ENCODE measurements at places on chromosomes 12 and 14.

DNA sequence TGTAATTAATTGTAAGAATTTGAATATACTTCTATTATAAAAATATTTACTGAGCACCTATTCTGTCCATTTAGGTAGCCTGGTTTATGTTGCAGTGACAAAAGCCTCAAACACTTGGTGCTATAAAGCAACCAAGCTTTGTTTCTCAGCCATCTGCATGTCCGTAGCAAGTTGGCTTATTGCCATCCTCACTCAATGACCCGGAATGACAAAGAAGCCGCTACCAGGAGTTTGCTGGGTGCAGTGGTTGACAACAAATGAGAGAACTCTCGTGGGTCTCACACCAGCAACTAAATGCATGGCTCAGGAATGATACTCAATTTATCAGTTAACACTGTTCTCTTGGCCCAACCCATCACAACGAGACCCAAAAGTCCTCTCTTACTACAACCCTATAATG is 553.1 kb downstream of the DIO2 start:
- DNase-seq = no peak

DNA sequence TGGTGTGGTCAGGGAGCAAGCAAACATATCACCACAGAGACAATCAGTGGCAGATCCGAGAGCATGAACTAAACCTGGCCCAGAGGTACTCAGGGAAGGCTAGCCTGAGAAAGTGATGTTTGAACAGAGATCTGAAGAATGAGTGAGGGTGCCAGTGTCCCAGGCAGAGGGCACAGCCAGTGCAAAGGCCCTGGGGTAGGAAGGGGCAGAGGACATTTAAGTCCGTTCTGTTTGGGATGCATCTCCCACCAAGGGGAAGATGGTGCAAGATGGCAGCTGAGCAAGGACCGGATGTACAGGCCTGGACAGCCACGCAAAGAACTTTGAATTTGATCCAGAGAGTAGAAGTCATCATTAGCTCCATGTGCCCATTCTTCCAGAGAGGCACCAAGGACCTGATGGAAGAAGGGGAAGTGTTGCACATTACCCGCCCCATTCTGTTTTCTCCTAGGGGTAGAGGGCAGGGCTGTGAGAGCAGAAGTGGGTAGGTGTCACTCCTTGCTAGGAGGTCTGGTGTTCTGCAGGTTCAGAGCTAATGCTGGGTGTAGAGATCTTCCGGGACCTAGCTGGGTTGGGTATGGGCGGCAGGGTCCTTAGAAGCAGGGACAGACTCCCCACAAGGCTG is 3.9 kb downstream of the DTX1 start:
- no peak for DNase-seq

- no peak for DNase-seq
Measured at GRCh38 chr14:99707921-99708320, 23.8 kb downstream of the CYP46A1 start.

- peak; percentile 51 for DNase-seq
Measured at GRCh38 chr12:11771895-11772502, 122.5 kb downstream of the ETV6 start.

DNA sequence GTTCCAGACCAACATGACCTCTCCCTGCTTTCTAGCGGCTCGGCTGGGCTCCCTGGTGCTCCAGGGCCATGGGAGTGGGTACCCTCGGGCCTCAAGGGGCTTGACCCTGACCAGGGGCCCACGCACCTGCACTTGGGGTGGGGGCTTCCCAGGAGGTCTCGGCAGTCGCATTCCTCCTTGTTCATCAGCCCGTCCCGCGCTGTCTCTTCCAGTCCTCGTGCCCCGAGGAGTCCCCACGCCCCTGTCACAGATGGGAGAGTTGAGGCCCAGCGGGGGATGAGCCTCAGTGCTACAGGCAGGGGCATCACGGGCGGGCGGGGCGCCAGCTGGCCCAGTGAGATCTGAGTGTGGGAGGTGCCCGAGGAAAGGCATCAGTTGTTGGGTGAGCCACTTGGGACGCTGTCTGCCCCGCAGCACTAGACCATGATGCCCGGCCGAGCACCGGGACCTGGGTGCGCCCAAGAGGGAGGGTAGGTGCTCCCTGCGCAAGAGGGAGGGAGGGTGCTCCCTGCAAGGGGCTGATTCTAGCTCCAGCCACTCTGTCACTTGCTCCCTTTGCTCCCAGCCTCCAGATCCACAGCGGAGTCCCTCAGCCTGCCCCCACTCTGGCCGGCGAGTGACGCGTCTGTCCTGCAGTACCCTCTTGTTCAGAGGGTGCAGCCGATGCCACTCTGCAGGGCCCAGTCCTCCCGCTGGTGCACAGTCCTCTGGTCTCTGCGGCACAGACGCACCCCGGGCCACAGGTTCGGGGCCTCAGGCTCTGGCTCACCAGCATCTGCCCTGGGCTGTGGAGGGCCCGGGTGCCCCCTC is 23.8 kb downstream of the MMP17 start:
- DNase-seq = no peak

- DNase-seq = peak; percentile 88
Measured at GRCh38 chr12:47085815-47086252, 6.1 kb upstream of the AMIGO2 start.

DNA sequence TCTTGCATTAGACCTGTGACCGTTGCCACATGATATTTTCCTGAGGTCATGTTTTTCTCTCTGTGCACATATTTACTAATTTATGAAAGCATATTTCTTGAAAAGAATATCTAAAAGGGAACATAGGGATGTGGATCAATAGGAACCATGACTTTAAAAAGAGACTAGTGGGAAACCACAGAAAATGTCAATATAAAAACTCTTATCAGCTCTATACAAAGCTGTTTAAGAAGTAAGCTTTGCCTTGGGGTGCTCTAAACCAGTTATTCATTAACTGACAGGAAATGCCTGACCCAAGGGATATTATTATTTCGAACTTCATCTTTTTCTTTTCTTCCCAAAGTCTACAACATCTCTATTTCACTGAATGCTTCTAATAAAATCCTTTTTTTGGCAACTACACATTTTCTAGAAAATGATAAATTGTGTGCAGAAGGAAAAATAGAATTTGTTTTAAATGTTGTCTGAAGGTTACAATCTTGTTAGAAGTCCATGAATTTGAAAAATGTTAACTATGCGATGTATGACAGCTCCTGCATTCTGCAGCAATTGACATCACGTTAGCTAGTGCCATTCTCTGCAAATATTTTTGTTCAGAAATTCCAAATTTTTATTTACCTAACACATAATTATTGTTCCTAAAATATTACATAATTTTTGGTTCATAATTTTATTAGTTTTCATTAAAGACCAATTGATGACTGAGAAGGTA is 345.0 kb downstream of the SLC16A7 start:
- DNase-seq = no peak

DNA sequence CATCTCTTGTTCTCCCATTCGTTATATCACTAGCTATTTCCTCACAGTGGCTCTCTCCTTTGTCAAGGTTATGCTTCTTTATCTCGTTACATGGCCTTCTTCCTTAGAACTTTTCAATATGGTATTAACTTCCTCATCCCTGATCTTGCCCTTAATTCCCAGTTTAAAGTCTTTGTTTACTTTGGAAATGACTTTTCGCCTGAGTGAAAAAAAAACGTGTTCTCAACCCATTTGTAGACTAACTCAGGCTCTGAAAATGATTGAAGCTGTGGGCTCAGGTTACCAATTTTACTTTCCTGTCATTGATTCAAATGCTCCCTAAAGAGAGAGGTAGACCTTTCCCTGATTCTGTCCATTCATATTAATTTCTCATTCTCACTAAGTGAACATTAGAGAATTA is 135.2 kb downstream of the NUBPL start:
- no peak for DNase-seq

DNA sequence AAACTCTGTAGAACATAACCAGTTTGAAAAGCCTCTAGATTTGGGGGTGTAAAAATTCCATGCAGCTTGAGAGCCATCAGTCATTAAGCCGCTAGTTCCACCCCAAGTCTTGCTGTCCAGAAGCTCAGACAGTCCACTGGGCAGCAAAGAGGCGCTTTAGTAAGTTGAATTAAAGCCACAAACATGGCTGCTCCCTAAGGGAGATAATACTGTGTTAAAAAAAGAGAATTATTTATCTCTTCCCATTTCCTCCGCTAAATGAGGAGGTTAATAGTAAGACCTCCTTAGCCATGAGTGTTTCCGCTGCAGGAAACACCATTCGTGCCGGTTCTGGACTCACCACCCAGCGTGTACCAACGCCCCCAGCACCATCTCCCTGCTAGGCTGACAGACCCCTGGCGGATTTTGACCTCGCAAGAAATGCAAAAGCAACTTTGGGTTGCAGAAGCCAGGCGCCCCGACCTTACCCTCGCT is 536 bp downstream of the TM7SF3 start:
- DNase-seq = peak; percentile 42

DNA sequence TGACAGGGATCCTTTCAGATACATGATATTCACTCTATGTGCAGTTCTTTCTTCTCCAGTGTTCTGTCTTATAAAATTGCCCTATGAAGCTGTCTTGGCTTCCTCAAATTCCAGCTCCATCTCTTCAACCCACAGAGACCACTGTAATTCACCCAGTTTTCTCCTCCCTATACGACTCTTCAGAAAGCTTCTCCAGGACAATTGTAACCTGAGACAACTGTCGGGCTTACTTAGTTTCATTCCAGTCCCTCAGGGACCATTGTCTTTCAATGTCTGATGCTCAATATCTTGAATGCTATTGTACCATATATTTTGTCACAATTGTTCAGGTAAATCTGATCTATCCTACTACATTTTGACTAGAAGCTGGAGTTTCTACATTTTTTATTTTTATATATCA is 345.3 kb downstream of the RPL10L start:
- no peak for DNase-seq

- peak; percentile 54 for DNase-seq
Measured at GRCh38 chr14:37034410-37035285, 137.8 kb downstream of the SLC25A21 start.

GRCh38 chr14:105384605-105385321 is 13.6 kb upstream of the TEX22 start:
- no peak for DNase-seq

- no peak for DNase-seq
Measured at GRCh38 chr12:83997423-83997822, 915.2 kb downstream of the SLC6A15 start.

- no peak for DNase-seq
Measured at GRCh38 chr12:19518209-19518608, 78.9 kb downstream of the AEBP2 start.

DNA sequence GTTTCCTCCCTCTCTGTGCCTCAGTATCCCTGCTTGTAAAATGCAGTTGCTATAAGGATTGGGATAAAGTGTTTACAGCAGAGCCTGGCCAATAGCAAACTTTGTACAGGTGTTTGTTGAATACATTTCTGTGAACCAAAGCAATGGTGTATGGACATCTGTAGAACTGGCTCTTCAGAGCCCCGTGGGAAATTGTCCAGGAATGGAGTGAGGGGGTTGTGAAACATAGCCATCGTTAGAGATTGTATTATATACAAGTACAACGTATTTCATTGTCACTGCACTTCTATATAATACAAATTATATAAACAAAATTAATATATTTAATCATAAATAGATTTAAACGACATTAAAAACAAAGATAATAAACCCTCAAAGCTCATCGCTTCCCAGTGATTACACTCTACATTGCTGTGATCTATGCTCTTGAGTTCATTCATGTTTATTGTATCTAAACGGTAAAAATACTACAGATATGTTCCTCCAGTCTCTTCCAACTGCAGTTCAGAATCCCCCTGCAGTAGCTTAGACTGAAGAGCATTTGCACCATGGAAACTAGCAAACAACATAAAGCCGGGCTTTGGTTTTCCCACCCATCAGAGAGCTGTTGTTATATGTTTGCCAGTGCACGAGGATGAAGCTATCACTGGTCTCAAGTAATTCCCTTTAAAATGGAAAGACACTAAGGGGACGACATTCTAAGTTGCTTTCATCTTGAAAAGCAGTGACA is 216.7 kb downstream of the TMEM132C start:
- DNase-seq = no peak

DNA sequence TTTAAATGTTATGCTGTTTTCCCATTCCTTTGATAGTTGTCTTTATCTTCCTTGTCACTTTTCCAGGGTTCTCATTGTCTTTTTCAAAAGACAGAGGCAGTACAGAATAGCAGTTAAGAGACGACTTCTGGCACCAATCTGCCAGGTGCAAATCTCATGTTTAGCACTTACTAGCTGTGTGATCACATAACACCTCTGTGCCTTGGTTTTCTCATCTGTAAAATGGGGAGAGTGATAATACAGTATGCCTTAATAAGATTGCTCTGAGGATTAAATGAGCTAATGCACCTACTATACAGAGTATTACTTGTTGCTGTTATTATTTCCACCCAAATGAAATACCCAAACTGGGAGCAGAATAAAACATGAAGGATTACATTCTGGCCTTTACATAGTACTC is 4.8 kb downstream of the GPR135 start:
- DNase-seq = no peak

DNA sequence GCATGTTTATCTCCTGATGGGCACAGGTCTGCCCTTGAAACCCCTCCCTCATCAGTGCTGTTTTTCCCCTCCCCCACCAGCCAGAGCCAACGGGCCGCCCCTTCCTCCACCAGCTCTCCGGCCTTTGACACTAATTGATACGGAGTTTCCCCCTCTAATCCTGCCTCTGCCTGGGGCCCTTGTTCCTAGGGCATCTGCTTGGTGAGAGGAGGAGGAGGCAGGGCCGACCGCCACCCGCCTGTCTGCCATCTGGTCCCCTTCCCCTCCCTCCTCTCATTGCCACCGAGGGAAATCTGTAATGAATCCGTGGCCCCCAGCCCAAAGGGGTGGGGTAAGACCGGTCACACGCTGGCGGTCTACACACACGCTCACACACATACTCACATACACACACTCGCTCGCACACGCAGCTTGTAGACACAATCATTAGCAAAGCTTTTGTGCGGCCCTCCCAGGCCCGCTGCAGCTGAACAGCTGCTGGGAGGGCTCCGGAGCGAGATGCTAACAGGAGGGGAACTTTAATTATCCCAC is 27.4 kb downstream of the SRRM4 start:
- no peak for DNase-seq

DNA sequence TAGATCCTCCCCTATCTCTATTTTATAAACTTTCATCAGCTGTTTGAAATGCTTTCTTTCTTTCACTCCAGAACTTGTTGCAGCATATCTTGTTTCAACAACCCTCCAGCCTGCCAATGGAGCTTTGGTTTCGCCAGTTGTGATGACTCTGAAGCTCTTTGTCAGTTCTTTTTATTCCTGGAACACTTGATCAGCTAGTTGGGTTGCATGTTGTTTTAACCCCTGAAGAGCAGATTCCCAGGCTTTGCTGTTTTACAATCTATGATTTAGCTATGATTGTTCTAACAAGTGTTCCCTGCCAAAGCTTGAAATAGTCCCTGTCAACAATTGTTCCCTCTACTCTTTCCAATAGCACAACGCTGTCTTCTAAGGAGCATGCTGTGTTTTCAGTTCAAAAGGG is 50.6 kb upstream of the FUT8 start:
- DNase-seq = no peak

Measured in M059J (cell line).